ENCODE measurements at places on chromosomes 3 and 15.
A peak's percentile ranks its signal among the peaks of the same experiment; 100 is the strongest.

DNA sequence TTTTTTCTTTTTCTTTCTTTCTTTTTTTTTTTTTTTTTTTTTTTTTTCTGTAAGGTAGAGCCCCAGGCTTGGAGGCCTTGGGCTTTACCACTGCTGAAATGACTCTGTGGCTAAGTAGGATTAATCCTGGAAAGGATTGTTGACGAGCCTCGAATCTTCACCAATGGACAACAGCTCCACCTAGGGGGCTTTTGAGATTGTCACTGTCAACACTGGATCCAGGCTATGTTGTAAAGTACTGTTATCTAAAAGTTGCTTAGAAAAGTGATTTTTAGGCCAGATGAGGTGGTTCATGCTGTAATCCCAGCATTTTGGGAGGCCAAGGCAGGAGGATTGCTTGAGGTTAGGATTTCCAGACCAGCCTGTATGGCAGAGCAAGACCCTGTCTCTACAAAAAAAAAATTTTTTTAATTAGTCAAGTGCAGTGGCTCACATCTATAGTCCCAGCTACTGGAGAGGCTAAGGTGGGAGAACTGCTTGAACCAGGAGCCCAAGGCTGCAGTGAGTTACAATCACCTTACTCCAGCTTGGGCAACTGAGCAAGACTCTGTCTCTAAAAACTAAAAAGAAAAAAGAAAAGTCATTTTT is 41.6 kb downstream of the KLHL18 start:
- DNase-seq: peak; percentile 67

DNA sequence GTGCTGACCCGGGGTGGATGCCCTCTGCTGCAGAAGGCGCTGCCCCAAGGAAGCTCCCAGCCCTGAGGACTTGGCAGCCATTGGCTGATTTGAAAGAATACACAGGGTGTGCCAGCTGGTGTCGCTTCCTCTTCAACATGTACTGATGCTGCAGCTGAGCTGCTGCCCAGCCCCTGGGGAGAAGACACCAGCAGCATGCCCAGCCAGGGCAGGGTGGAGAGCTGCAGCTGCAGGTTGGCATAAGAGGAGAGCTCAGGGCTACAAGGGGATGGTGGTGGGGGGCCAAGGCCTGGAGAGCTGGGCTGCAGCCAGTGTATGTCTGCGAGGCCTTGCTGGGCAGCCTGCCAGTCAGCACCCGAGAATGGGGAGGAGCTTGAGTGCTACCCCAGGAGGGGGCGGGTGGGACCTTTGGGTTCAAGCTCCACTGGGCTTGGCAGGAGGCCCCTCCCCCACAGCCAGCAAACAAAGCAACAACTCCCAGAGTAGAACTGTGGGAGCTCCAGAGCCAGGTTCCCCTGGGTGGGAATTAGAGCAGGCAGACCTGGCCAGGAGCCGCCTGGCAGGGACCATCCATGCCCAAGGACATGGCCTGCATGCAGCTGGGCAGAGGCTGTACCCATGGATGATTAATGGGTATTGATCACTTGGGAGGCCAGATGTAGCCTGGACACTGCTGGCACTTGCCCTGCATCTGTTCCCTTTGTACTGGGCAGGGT is 9.2 kb upstream of the SEMA4B start:
- DNase-seq: peak; percentile 44

- no peak for DNase-seq
Measured at GRCh38 chr3:42024591-42025351, 62.9 kb upstream of the ULK4 start.

DNA sequence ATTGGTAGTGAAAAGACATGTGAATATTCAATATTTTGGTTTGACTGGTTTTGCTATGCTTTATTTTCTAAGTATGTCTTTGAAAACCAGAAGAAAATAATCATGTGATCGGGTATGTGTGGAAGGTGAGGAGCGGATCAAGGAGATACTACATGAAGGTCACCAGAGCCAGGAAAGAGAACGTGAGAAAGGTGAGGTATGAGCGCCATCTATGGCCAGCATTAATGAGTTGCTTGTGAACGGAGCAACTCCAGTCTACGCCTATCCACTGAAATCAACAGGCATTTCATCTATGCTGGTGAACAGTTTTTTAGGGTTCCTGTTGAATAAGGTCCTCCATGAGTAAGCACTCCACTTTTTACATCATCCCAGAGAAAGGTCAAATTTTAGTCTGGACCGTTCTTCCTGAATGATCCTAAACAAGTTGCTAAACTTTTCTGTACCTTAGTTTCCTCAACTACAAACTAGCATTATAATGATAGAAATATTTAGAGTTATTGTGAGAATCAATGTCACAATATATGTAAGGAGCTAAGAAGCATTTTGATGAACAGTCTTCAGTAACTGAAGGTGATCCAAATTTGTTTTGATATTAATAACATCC is 1435.2 kb upstream of the CADM2 start:
- DNase-seq: peak; percentile 10

GRCh38 chr3:17030438-17030837 is 145.7 kb downstream of the PLCL2 start:
- no peak for DNase-seq

GRCh38 chr3:126501736-126502135 is 15.8 kb downstream of the UROC1 start:
- no peak for DNase-seq

- no peak for DNase-seq
Measured at GRCh38 chr3:48015431-48016180, 610 bp downstream of the MAP4 start.

- DNase-seq: no peak
Measured at GRCh38 chr3:195763076-195763830, 42.5 kb downstream of the MUC20 start.

- DNase-seq: no peak
Measured at GRCh38 chr3:3180456-3180855, 965 bp upstream of the CRBN start.

GRCh38 chr3:170699158-170700053 is 113.5 kb upstream of the SLC7A14 start:
- no peak for DNase-seq

DNA sequence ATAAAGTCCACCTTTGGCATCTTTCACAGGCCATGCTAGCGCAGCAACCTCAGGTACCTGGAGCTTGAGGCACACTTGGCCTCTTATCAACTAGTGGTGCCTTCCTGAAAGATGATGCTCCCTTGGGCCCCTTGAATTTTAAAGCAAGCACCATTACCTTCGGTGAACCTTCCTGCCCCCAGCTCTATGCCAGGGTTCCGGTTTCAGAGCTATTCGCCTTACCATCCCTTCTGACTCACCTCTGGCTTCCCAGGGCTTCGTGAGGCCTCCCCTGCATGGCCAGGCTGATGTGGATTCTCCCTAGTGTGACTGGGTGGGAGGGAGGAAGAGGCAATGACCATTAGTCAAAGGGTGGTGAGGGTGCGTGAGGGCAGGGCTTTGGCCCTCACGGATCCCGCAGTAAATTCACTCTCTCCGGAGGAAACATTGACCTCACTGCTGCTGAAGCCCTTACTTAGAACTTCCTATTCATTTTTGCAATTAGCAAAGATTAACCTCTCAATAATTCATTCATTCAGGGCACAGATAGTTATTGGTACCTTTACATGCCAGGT is 16.3 kb downstream of the BHLHE40 start:
- no peak for DNase-seq

Data from activated CD4-positive, alpha-beta T cell treated with anti-CD3 and anti-CD28 coated beads, Interleukin-2, amount 10 ng/mL, durations not matched to agents 7 days and 5 days (primary cell).